Osteocyte (in vitro differentiated cells): ENCODE measurements at places on chromosomes 4 and X. TPM values are rescaled to one million over a fixed set of nuclear protein-coding genes. Genes with fewer than 3 reads are reported as not detected.

Gene QRFPR
- total RNA-seq = not detected in 2 replicates

Gene NLGN3
- total RNA-seq = 0.51 and 1.1 TPM in 2 replicates

Gene CT45A1
- not detected in 2 replicates for total RNA-seq

Gene TRMT2B
- 11.0 and 12.5 TPM in 2 replicates for total RNA-seq

Gene CENPE
- 5.7 and 6.9 TPM in 2 replicates for total RNA-seq

Gene RAB9B
- total RNA-seq = 2.0 and 2.4 TPM in 2 replicates

Gene AFP
- not detected in 2 replicates for total RNA-seq

Gene ATP10D
- 36.2 and 41.6 TPM in 2 replicates for total RNA-seq

Gene ALB
- total RNA-seq = not detected in 2 replicates

Gene SERPINA7
- total RNA-seq = not detected in 2 replicates

Gene UVSSA
- 25.3 and 26.7 TPM in 2 replicates for total RNA-seq

Gene GK
- total RNA-seq = 7.3 TPM in 2 replicates

Gene FGA
- not detected in 2 replicates for total RNA-seq

Gene UGT2B15
- not detected in 2 replicates for total RNA-seq

Gene BRS3
- not detected in 2 replicates for total RNA-seq

Gene PRIMPOL
- 13.2 and 17.5 TPM in 2 replicates for total RNA-seq

Gene VSIG1
- total RNA-seq = not detected in 2 replicates

Gene VCX2
- not detected in 2 replicates for total RNA-seq

Gene GAGE12H
- total RNA-seq = not detected in 2 replicates

Gene PIGA
- total RNA-seq = 10.3 and 12.2 TPM in 2 replicates

Gene SMS
- 91.4 and 94.5 TPM in 2 replicates for total RNA-seq

Gene KLHL4
- total RNA-seq = 0.38 and 0.63 TPM in 2 replicates

Gene S100P
- total RNA-seq = not detected in 2 replicates

Gene ADH7
- not detected in 2 replicates for total RNA-seq

Gene SLC10A6
- not detected in 2 replicates for total RNA-seq

Gene PLS3
- 530 and 547 TPM in 2 replicates for total RNA-seq

Gene MAGEE2
- not detected in 2 replicates for total RNA-seq

Gene PACRGL
- total RNA-seq = 16.7 and 19.0 TPM in 2 replicates

Gene COPS4
- 33.8 and 38.5 TPM in 2 replicates for total RNA-seq

Gene CXCL1
- total RNA-seq = 118 and 132 TPM in 2 replicates

Gene PDCL2
- not detected in 2 replicates for total RNA-seq

Gene HSFX4
- not detected in 2 replicates for total RNA-seq

Gene NSG1
- total RNA-seq = not detected in 2 replicates

Gene NPY2R
- total RNA-seq = not detected in 2 replicates

Gene PTTG2
- not detected in 2 replicates for total RNA-seq

Gene CCDC149
- 17.2 and 20.6 TPM in 2 replicates for total RNA-seq

Gene NRK
- total RNA-seq = 5.5 and 5.6 TPM in 2 replicates

Gene SPANXB1
- not detected in 2 replicates for total RNA-seq

Gene FAM241A
- total RNA-seq = 0.18 and 0.19 TPM in 2 replicates

Gene PNMA5
- not detected in 2 replicates for total RNA-seq

Gene RPA4
- total RNA-seq = 0.24 and 0.56 TPM in 2 replicates

Gene NPNT
- total RNA-seq = not detected in 2 replicates

Gene GPR34
- total RNA-seq = not detected in 2 replicates

Gene CYLC1
- total RNA-seq = not detected in 2 replicates

Gene SPATA4
- total RNA-seq = 0.76 TPM in 1 of 2 replicates, not detected in the other

Gene CITED1
- total RNA-seq = 1.1 TPM in 1 of 2 replicates, not detected in the other

Gene KLHL34
- not detected in 2 replicates for total RNA-seq

Gene HEPH
- total RNA-seq = 6.3 and 7.6 TPM in 2 replicates

Gene MAOA
- total RNA-seq = 0.26 and 0.32 TPM in 2 replicates
